CD8-positive, alpha-beta memory T cell (primary cell): ENCODE measurements at places on chromosomes 1 and 21. TPM values are rescaled to one million over a fixed set of nuclear protein-coding genes. Genes with fewer than 3 reads are reported as not detected.

Gene CCDC190
- total RNA-seq, result not detected

Gene HAO2
- total RNA-seq, result not detected

Gene KPNA6
- total RNA-seq, result 91.8 TPM

Gene BSND
- not detected for total RNA-seq

Gene SPRR1A
- not detected for total RNA-seq

Gene MIA3
- total RNA-seq, result 43.2 TPM

Gene SPATC1L
- 5.0 TPM for total RNA-seq

Gene RNU1-2
- 1,300 TPM for total RNA-seq

DNA sequence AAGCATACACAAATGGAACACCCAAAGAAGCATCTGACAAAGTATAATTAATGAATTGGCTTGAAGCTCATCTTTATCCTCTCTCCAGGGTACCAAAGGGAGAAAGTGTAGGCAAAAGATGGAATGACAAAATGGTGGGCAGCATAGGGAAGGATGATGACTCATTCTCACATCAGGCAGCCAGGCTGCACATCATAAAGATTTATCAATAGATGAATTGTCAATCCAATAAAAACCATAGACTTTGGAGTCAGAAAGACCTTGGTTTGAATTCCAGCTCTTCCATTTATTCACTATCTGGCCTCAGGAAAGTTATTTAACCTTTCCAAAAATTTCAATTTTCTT lies 138.5 kb downstream of the TNR start:
- DNase-seq, result no peak

DNA sequence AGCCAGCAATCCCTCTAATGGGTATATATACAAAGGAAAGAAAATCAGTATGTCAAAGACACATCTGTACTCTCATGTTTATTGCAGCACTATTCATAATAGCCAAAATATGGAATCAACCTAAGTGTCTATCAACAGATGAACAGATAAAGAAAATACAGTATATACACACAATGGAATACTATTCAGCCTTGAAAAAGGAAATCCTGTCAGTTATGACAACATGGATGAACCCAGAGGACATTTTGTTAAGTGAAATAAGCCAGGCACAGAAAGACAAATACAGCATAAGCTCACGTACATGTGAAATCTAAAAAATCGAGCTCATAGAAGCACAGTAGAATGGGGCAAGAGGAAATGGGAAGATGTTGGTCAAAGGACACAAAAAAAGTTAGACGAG lies 69.1 kb downstream of the WARS2 start:
- no peak for DNase-seq

- no peak for DNase-seq
These were observed 50.5 kb downstream of the C1orf21 start for GRCh38 chr1:184437291-184437690.

- no peak for DNase-seq
These were observed 113.6 kb downstream of the NMNAT2 start for GRCh38 chr1:183304440-183305107.

DNA sequence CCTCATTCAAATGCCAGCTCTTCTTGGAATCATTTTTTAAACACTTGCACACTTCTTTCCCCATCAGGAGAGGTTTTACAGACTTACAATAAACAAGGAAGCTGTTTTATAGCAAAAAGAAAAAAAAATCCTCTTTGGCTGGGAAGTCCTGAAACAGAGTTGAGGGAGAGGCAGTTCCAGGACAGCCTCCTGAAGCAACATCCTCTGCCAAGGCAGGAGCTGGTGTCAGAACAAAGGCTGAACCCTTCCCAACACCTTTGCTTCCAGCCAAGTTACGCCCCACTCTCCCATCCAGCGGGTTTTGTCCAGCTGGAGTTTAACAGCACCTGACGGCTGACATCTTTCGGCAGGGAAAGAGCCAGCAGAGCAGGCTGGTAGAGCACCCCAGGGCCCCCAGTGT lies 287.8 kb downstream of the RRAGC start:
- no peak for DNase-seq

DNA sequence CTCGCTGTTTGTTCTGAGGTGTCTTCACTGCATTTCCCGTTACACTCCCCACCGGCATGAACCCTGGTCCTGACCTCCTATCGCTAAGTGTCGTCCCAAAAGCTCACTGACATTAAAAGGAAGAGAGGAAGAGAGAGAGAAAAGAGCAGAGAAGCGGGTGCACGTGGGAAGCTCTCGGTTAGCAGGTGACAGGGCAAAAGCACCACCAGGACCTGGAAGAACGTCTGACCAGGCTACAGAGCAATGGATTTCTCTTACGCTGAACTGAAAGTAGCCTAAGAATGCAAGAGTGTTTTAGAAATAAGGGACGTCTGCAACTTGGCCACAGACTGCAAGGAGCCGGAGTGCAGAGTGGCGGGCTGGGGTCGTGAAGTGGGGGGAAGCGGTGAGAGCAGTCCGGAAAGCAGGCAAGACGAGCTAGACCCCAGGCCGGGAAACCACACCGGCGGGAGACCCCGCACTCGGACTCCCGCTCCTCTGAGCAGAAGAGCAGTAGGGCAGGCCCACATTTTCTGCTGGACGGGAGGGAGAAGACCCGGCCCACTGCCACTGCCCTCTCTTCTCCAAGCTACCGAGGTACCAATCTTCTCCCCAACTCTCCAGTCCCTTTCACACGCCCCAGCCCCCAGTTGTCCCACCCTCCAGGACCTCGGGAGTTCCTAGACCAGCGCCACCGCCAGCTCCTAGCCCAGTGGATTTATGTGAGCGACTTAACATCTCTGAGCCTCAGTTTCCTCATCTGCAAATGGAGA lies 8.3 kb upstream of the MPZL1 start:
- DNase-seq, result no peak

DNA sequence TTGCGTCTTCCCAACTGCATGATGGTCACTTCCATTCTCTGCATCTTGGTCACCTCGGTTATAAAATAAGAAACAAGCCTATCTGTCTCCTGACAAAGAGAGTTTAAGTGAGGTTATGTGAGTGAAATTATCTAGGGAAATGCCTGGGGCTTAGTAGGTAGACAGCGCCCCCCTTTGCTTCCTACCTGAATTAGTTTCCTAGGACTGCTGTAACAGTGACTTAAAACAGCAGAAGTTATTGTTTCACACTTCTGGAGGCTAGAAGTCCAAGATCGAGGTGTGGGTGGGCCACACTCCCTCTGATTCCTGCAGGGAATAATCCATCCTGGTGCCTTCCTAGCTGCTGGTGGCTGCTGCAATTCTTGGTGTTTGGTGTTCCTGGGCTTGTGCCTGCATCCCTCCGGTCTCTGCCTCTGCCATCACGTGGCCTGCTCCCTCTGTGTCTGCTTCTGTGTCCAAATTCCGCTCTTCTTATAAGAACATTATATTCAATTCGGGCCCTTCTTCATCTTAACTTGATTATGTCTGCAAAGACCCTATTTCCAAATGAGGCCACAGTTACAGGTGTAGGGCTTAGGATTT lies 92.6 kb downstream of the IGSF21 start:
- no peak for DNase-seq

DNA sequence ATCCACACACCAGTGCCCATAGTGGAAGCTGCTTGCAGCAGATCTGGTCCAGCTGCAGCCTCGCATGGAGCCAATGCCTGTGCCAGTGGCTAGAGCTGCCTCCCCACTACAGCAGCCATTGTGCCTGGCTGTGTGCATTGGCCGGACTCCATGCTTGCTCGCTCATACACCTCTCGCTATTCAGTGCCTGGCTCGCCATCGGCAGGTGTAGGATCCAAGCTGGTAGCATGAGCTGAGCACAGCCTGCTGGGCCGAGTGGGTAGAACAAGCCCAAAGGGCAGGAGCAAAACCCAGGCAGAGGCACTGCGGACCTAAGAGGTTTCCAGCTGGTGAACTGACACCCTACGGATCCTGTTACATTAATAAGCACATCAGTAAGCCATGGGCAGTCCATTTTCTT lies 1184.1 kb downstream of the AMY1C start:
- no peak for DNase-seq

DNA sequence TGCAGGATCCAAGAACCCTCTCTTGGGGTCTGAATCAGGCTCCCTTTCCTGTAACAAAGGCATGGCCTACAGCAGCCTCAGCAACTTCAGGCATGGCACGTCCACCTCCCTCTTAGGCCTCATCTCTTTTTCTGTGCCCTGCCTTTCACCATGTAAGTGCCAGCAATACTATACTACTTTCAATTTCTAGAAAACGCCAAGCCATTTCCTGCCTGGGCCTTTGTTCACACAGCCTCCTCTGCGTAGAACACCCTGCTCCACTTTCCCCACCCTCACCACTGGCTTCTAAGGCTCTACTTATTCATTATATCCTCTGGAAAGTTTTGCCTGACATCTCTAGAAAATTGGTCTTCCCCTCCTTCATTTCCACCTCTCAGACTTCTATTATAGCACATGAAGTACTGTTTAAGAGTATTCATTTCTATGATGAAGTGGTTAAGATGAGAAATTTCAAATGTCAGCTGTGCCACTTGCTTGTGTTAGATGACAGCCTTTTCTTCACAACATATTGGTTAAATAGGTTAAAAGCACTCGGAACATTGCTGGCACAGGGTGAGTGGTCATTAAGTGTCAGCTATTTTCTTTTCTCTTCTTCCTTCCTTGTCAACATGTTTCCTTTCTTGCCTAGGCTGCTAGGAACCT lies 41.6 kb upstream of the VWA5B1 start:
- DNase-seq, result no peak

GRCh38 chr1:8790987-8791386 lies 26.5 kb downstream of the RERE start:
- DNase-seq, result no peak

GRCh38 chr1:59706303-59706599 lies 108.5 kb upstream of the HOOK1 start:
- no peak for DNase-seq

GRCh38 chr21:15966651-15967050 lies 236.9 kb downstream of the USP25 start:
- DNase-seq, result no peak

GRCh38 chr1:5599541-5599940 lies 392.7 kb downstream of the NPHP4 start:
- DNase-seq, result no peak

- DNase-seq, result no peak
These were observed 6.1 kb downstream of the CCDC18 start for GRCh38 chr1:93186667-93187066.

GRCh38 chr1:65165269-65165993 lies 17.4 kb downstream of the AK4 start:
- DNase-seq, result no peak

- DNase-seq, result no peak
These were observed 166.7 kb downstream of the SIPA1L2 start for GRCh38 chr1:232463225-232463624.
